Right ventricle myocardium inferior (tissue), 1 donor: ENCODE measurements at places on chromosomes 2 and 18.

DNA sequence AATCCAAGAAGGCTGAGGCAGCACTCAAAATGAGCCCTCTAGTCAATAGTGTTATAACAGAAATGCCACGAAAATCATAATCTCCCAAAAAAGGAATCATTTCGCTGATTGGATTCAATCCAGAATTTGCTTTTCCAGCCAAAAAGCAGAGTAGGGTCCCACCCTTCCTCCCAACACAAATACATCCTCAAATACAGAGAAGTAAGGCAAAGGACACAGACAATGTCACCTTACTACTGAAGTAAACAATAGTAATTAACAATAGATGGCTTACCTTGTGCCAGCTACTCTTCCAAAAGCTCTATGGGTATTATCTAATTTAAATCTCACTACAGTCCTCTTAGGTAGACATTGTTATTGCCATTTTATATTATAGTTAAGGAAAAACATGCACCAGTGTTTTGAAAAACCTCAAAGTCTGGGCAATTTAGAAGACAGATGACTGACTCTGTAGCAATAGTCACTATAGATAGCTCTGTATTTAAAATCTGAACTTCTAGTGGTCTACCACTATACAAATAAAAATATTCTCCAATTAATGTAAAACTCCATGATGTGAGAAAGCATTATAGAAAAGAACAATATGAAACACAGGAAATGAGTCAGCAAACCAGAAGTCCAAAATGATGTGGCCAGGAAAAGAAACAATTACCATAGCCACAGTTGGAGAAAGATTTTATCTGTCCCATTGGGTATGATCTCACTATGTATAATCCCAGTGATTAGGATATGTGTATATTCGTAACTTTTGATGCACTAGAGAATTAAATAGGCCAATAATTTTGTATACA, 305.0 kb upstream of the ERBB4 start:
- no peak for DNase-seq

DNA sequence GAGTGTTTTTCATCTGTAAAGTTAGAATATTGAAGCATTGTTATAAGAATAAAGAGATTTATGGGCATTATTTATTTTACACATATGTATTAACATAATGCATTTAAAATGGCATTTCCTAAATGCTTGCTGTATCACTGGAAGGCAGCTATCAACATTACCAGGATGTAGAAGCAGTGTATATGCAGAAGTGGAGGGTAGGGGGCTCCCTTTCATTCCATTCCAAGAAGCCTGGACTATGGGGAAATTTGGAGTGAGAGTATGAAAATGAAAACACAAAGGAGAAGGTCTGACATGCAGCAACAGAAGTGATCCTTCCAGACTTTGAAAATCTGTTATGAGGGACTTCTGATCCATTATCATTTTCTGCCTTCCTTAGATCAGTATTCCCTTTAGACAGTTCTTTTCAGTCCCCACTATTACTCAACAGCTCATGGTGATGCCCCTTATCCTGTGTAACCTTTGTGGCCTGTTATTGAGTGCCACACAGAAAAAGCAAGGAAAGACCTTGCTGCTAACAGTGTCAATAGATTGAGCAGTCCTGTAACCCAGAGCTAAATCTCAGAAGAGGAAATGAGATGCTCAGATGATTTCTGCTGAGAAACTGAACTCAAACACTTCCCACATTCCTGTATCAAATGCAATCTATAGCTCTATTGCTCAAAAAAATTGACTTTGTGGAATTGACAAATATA, 216.6 kb downstream of the HNMT start:
- no peak for DNase-seq

GRCh38 chr2:174750923-174751441, 13.3 kb downstream of the CHRNA1 start:
- DNase-seq, result no peak

DNA sequence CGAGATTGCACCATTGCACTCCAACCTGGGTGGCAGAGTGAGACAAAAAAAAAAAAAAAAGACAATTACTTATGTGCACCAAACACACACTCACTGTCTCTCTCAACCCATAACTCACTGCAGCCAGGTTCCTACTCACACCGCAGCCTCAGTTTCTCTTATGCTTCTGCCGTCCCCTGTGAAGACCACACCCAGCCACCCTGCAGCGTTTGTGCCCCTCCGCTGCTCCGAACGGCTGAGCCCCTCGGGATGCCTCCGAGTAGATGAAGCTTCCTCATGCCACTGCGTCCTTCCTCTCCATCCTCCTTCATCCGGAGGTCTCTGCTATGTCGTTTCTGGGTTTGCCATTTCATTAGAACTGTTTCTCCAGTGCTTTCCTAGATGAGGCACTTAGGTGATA, 160.1 kb downstream of the TWIST2 start:
- DNase-seq, result no peak
